ENCODE measurements at places on chromosomes 1 and 21.
A peak's percentile ranks its signal among the peaks of the same experiment; 100 is the strongest.

GRCh38 chr1:66729119-66729518, 23.1 kb upstream of the DYNLT5 start:
- no peak for DNase-seq

DNA sequence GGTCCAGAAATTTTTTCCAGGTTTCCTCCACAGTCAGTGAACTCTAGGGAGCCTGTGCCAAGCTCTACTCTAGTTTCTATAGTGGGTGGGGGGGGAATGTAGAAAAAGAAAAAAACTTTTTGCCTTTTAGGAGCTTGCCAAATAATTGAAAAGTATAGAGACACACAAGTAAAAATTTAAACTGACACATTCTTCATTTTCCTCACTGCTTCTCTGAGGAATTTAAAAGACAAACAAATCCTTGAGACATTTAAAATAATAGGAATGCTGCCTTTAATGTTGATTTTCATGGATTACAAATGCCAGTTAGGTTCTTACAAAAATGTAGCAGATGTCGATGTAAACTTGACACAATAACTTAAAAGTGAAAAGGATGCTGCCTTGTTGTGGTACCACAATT, 241.9 kb downstream of the DNM3 start:
- DNase-seq = no peak

- no peak for DNase-seq
These were observed 492.5 kb upstream of the ADGRL2 start for GRCh38 chr1:81308191-81308590.

DNA sequence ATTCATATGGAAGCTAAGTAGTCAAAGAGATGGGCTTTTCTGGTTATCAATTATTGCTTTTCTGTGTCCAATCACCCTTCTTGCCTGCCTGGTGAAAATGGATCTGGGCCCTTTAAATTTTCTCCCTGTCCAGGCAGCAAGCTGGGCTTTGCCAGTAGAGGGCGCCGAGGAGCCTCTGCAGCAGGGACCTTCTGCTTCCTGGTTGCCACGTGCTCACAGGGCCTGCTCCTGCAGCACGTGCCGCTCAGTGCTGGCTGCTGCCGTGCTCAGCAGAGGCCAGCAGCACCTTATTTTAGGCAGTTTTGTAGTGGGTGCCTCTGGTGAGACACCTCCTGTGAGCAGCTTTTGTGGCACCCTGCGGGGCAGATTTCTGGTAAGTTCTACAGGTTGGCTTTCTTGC, 4.0 kb downstream of the ACTL8 start:
- DNase-seq = no peak

DNA sequence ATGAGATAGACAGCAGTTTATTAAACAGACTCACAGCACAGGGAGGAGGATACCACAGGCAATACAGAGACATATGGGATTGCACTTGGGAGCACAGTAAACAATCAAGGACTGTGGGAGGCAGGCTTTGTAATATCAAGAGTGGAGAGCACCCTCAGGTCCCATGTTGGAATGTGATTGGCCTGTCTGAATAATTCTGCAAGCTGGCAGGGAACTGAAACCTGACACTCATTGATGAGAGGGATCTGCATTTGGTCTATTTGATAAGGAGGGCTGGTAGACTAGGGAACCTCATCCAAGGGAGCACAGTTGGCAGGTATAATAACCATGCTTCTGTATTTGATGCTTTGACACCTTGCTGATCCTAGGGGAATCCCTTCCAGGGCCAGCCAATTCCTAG, 69.9 kb upstream of the PRMT6 start:
- DNase-seq = no peak

- peak; percentile 27 for DNase-seq
These were observed 25.8 kb downstream of the PRDM2 start for GRCh38 chr1:13725714-13726175.

All from activated T-helper 2 cell treated with anti-CD3 and anti-CD28 coated beads, Interferon-gamma antibody, Interleukin-2, Interleukin-4, amounts not matched to agents 10 μg/mL and 5 μg/mL and 100 μg/mL, durations not matched to agents 14 hours and 24 hours and 36 hours (primary cell).